ENCODE measurements at places on chromosomes 6 and 20.

GRCh38 chr6:159328052-159328451 is 158.9 kb downstream of the FNDC1 start:
- no peak for DNase-seq

- no peak for DNase-seq
Measured at GRCh38 chr6:107323133-107323785, 136.1 kb downstream of the PDSS2 start.

DNA sequence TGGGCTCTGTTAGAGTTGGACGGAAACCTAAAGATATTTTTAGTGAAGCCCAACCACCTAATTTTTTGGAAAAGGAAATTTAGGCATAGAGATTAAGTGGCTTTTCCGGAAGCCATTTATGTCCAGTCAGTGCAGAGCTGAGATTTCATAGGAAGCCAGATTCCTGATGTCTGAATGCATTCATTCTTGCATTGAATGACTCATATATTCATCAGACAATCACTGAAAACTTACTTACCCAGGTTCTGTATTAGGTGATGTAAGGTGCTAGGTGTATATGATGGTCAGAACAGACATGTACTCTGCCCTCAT is 4.1 kb downstream of the SH3BGRL2 start:
- no peak for DNase-seq

DNA sequence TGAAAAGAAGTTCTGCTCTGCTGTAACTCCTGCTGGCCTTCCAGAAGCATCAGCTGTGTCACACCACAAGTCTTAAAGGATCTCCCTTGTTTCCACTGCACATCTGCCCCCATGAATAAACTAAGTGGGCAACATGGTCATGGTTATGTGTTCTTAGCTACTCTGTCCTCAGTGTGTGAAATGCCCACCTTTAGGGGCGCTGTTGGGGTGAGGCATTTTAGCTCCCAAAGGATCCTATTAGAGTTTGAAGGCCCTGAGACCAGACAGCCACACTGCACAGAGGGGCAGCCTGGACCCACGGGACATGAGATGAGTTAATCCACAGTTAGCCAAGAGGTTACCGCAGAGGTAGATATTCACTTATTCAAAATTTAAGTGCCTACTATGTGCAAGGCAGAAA is 294.3 kb upstream of the QKI start:
- peak; percentile 3 for DNase-seq

DNA sequence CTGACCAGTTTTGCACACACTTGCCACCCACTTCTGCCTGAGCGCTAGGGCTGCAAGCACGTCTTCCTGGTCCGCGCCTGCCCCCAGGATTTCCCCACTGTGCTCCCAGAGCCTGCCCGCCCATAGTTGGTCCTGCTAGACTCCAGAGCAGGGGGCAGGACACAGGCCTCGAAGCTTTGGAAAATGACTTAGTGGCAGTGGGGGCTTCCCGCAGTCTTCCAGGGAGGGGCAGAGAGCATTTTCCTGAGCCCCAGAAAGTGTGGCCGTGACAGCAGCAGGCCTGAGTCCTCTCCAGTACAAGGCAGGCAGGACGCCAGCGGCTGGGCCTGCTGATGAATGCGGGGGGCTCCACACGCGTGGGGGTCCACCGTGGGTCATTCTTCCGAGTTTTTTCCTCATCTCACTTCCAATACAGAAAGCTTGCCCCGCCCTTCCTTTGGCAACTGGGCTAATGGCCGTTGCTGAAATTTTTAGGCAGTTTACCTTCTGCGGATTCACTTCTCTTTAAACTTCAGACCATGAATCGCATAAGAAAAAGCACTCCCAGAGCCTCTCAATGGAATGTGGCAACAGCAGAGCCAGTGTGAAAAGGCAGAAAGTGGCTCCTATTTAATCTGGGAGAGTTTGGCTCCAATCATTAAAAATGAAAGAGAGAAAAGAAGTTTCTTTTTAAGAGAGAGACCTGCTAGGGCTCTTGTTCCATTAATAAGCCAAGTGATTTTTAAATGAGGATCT is 383.8 kb downstream of the CDH4 start:
- no peak for DNase-seq

GRCh38 chr6:143322386-143322785 is 128.1 kb downstream of the ADAT2 start:
- no peak for DNase-seq

DNA sequence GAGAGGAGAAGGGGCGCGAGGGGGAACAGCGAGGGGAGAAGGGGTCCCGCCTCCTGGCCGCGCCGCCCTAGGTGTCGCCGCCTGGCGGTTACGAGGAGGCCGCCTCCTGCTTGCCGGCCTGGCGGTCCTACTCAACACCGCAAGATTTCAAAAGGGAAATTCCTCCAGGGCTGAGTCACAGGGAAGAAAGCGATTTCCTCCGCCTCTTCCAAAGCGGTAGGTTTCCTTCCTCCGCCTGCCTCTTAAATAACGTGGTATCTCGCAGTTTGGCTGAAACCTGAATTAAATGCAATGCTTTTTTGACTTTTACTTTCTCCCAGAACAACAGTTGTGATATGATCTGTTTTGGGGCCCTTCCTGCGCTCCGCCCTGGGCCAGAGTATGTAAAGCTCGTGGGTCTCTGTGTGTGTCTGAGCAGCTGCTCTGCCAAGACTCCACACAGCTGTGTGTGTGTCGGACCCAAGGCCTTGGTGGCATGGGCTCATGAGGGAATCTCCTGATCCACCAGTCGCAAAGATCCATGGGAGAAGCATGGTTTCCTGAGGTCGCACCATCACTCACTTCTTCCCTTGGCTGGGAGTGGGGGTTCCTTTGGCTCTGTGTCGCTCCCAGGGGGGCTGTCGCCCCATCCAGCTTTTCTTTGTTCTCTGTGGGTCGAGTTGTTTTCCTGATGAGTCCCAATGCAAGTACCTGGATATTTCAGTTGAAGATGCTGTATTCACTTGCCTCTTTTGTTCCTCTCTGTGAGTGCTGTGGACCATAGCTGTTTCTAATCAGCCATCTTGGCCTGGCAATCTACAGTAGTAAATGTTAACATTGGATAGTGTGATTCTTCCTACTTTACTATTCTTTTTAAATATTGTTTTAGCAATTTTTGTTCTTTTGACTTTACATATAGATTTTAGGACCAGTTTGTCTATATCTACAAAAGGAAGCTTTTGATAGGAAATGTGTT is 31.6 kb upstream of the NOTCH4 start:
- peak; percentile 66 for DNase-seq

DNA sequence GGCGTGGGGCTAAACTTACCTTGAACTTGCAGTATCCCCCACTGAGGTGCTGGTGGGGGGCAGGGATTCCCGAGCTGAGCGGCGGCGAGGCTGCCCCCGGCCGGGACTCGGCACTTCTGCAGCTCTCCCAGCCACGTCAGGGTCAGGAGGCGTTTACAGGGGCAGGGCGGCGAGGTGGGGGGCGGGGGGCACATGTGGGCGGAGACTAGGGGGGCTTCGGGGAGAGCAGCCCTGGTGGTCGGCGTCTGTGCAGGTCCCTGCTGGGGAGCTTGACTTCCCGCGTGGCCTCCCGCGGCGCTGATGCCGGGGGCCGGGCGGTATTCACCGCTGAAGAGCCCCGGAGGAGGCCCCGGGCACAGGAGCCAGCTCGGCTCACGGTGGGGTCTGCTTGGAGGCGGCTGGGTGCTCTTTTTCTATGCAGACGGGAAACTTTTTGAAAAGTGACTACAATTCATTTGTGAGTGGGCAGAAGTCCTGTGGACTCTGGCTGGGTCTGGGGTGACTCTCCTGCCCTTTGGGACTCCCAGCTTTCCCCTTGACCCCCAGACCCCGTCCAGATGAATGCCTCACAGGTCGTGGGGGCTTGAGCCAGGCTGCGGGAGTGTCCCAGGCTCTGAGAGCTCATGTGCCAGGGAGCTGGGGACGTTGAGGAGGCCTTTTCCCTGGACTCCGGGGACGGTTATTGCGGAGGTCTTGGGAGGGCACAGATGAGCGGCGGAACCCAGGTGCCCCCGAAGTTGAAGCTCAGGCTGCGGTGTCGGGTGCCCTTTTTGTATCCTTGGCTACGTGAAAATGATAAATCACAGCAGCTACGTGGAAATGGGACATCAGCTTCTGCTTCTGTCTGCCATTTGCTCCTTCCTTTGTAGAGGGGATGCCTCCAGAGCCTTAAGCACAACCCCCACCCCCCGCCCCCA is 75.9 kb upstream of the GATA5 start:
- DNase-seq: no peak

DNA sequence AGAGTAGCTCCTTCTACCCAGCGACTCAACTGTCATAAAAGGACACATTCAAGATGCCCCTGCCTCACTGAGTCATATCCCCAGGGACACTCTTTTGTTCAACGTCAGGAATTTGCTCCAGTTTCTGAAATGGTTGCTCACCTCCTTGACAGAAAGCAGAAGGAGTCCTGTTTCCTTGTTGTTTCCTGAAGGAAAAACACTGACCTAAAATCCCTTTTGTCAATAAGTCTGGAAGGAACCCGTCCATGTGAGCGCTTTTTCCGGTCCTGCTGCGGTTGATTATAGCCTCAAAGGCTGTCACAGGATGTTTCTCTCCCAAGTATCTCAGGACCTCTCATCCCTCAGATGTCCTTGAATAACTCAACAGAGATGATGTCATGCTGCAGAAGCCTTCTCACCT is 113.6 kb upstream of the PLEKHG1 start:
- DNase-seq: no peak

DNA sequence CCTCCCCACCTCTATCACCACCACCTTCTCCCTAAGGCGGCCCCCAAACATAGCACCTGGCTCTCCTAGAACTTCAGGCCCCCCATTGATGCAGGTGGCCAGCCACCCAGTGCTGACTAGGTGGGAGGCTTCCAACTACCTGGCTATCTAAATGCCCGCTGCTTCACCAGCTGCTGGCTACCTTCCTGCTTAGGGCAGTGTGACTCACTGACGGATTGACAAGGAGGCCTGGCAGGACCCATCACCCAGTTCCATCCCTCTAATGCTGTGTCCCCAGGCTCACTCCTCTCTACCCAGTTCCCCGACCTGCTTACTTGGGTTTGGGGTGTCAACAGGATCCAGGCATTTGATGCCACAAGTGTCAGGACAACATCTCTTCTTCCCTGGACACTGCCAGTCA is 1.1 kb downstream of the SLPI start:
- no peak for DNase-seq

GRCh38 chr20:23454816-23455215 is 2.1 kb upstream of the CST11 start:
- DNase-seq: no peak

DNA sequence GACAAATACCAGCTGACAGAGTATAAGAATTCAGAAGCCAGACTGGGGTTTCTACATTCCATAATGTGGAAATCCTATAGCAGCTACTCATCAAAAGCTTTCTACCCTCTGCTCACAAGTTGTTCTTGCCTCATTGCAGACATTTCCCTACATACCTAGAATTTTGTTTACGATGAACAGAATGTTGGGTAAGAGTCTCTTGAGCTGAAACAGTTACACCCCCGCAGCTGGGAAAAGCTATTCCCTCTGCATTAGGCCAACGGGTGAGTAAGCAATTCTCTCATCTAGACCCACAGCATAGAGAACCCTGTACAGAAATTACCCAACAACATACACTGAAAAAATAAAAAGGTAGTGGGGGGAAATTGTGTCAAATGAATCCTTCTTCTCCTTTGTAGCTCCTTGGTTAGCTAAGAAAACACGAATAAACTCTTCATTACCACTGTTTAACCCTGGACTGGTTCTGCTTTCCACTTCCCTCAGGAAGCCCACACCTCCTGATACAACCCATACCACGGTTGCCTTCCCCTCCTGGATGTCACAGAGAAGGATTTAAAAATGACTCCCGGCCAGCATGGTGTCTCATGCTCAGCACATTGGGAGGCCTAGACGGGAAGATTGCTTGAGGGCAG is 215.0 kb upstream of the SHLD1 start:
- DNase-seq: peak; percentile 76

GRCh38 chr6:41327177-41327576 is 8.2 kb upstream of the NCR2 start:
- no peak for DNase-seq

All from KBM-7 (cell line).